ENCODE measurements at places on chromosomes 16 and 17. TPM values are rescaled to one million over a fixed set of nuclear protein-coding genes. Genes with fewer than 3 reads are reported as not detected.

TNFRSF13B gene
- total RNA-seq: not detected

EVPLL gene
- not detected for total RNA-seq

NEUROD2 gene
- not detected for total RNA-seq

SDF2 gene
- 48.9 TPM for total RNA-seq

SPATA22 gene
- total RNA-seq: 0.23 TPM

TBC1D3K gene
- total RNA-seq: not detected

TBC1D26 gene
- not detected for total RNA-seq

TMEM114 gene
- not detected for total RNA-seq

Data from dermis blood vessel endothelial cell (primary cell).